ENCODE measurements at places on chromosomes 7 and 10. TPM values are rescaled to one million over a fixed set of nuclear protein-coding genes. Genes with fewer than 3 reads are reported as not detected.

DNA sequence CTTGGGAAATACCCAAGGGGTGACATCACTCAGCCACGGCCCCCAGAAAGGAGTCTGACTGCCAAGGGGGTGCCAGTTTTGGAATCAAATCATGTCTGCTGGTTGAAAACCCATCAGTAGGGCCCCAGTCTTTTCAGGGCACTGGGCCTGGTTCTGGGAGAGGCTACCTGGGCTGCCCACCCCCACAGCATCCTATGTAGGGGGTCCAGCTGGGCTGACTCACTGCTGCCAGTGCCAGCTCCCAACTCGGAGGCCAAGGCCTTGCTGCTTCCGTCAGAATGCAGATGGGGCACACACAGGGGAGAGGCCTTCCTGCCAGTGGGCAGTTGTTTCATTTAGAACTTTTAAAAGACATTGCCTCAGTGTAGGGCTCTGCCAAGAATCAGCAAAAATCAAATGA is 39.5 kb upstream of the DMBT1 start:
- H3K4me3 ChIP-seq: no peak overlapping the region
- H3K27ac ChIP-seq: no peak overlapping the region
- peaks cover 10% of the 10 kb centered on the region for H3K4me1 ChIP-seq
- no peak for DNase-seq

GRCh38 chr7:7201578-7202374 is 19.4 kb downstream of the C1GALT1 start:
- peak; percentile 50 for DNase-seq
- H3K4me3 ChIP-seq: peak overlapping the region; percentile 79
- peaks cover 71% of the 10 kb centered on the region for H3K4me1 ChIP-seq

DNA sequence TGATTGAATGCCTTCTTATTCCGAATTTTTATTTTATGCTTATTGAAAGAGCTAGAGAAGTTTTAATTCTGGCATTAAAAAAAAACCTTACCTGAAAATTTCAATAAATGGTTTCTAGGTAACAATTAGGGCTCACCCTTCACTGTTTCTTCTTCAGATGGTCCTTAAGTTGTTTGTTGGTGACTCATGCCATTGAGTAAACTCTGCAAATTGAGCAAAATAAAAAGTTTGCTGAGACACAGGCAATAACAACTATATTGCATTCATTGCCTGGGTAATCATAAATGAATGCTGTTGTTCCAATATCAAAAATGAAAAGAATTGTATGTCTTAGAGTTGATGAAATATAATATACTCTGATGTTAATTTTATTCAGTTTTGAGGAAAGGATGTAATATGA is 300.3 kb downstream of the CDK14 start:
- no peak for DNase-seq
- H3K4me3 ChIP-seq: no peak overlapping the region

- H3K4me3 ChIP-seq: no peak overlapping the region
- no peaks in the 10 kb centered on the region for H3K27me3 ChIP-seq
- no peak for DNase-seq
Observed at GRCh38 chr10:28946479-28946878, 269.2 kb downstream of the BAMBI start.

DNA sequence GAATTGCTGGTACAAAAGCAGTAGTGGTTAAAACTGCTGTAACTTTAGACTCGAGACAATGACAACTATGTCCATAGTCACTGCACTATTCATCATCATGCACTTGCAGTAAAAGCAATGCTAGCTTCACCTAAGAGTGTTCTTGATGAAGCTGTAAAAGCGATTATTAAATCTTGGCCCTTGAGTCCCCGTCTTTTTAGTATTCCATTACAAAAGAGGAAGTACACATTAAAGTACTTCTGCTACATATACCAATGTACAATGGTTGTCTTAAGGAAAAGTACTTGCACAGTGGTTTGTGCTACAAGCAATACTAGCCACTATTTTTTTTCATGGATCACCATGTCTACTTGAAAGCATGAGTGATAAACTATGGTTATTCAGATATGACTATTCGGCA is 78.3 kb downstream of the ATAD1 start:
- DNase-seq: no peak
- no peak overlapping the region for H3K4me3 ChIP-seq
- no peaks in the 10 kb centered on the region for H3K36me3 ChIP-seq
- H3K27ac ChIP-seq: no peak overlapping the region
- peaks cover 23% of the 10 kb centered on the region for H3K27me3 ChIP-seq
- H3K4me1 ChIP-seq: no peaks in the 10 kb centered on the region

DNA sequence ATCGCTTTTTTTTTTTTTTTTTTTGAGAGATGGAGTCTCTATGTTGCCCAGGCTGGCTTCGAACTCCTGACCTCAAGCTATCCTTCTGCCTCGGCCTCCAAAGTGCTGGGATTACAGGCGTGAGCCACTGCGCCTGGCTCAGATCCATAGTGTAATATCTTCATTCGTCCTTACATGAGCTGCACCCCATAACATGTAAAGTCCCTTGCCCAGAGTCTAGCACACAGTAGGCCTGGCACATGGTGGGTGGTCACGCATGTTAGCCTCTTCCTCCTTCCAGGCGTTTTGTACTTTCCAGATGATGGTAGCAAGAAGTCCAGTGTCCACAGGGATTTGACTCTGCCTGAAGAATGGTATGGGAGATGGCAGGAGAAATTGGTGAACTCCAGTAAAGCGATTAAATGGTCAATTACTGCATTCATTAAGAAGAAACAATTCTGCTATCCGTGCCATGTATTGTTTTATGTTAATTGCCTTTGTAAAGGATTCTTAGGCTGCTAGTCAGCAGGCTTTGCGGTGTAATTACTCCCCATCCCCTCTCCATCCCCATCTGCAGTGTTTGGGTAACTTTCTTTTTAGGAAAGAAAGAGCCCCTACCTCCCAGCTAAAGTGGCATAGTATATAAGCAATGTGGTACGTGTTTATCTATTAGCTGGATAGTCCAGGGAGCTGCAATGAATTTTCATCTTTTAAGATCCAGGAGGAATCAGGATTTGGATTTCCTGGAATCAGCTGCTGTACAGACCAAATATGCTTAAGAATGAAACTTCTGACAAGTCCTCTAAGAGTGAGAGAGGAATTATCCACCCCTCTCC is 1.2 kb downstream of the TPST1 start:
- peaks cover 37% of the 10 kb centered on the region for H3K4me1 ChIP-seq
- peak overlapping the region; percentile 93 for H3K27ac ChIP-seq
- no peak for DNase-seq
- peaks cover 4% of the 10 kb centered on the region for H3K36me3 ChIP-seq
- H3K27me3 ChIP-seq: no peaks in the 10 kb centered on the region

The GRM8 gene
- total RNA-seq: not detected

The PTPRZ1 gene
- total RNA-seq: not detected

The NKX1-2 gene
- not detected for total RNA-seq

The SYNPO2L gene
- total RNA-seq: not detected
